ENCODE measurements at places on chromosomes 12 and 14. TPM values are rescaled to one million over a fixed set of nuclear protein-coding genes. Genes with fewer than 3 reads are reported as not detected.

AMN gene
- total RNA-seq = 1.9 TPM

ACRBP gene
- 1.3 TPM for total RNA-seq

PAPLN gene
- total RNA-seq = 6.9 TPM

TAS2R31 gene
- total RNA-seq = 2.3 TPM

KRT7 gene
- total RNA-seq = 8.9 TPM

KCNJ8 gene
- 0.15 TPM for total RNA-seq

TAS2R50 gene
- total RNA-seq = 0.77 TPM

KCNK13 gene
- total RNA-seq = 0.39 TPM

BRF1 gene
- total RNA-seq = 27.0 TPM

- DNase-seq = no peak
- H3K36me3 ChIP-seq = no peaks in the 10 kb centered on the region
- H3K4me1 ChIP-seq = no peaks in the 10 kb centered on the region
- no peak overlapping the region for H3K4me3 ChIP-seq
- no peak overlapping the region for H3K27ac ChIP-seq
Measured at GRCh38 chr12:62976110-62976662, 41.2 kb upstream of the PPM1H start.

GRCh38 chr12:6708960-6709394 is 8.4 kb upstream of the PIANP start:
- no peak overlapping the region for H3K27ac ChIP-seq
- H3K36me3 ChIP-seq = no peaks in the 10 kb centered on the region
- no peak for DNase-seq
- H3K4me3 ChIP-seq = no peak overlapping the region
- no peaks in the 10 kb centered on the region for H3K27me3 ChIP-seq
- H3K4me1 ChIP-seq = no peaks in the 10 kb centered on the region

DNA sequence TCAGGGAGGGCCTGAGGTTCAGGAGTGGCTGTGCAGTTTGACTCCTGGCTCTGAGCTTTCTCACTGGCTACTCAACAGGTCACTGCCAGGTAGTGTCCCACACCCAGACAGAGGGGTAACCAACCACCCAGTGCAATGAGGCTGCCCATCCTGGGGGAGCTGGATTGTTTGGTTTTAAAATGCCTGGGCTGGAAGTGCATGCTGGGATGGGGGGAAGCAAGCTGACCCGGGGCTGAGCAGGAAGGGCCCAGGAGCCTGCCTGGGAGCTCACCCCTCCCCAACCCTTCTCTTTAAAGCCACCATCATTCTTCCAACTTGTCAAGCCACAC is 12.6 kb upstream of the ABHD12B start:
- H3K36me3 ChIP-seq = no peaks in the 10 kb centered on the region
- no peaks in the 10 kb centered on the region for H3K27me3 ChIP-seq
- H3K4me3 ChIP-seq = no peak overlapping the region

GRCh38 chr14:22830443-22831010 is 840 bp downstream of the MRPL52 start:
- no peaks in the 10 kb centered on the region for H3K4me1 ChIP-seq
- H3K27me3 ChIP-seq = no peaks in the 10 kb centered on the region
- no peak for DNase-seq
- no peak overlapping the region for H3K27ac ChIP-seq
- peaks cover 36% of the 10 kb centered on the region for H3K36me3 ChIP-seq
- H3K4me3 ChIP-seq = peak overlapping the region; percentile 96

GRCh38 chr12:102539651-102540553 is 59.5 kb upstream of the IGF1 start:
- no peak overlapping the region for H3K27ac ChIP-seq
- no peak overlapping the region for H3K4me3 ChIP-seq
- DNase-seq = no peak
- no peaks in the 10 kb centered on the region for H3K36me3 ChIP-seq

GRCh38 chr12:9999016-9999415 is at the start of gene CLEC1B:
CLEC1B (minus strand) TSS chr12:9999121; CDS start chr12:9999100, 21 bp downstream.
- DNase-seq = no peak
- H3K4me3 ChIP-seq = no peak within 1 kb of the TSS

GRCh38 chr12:124698211-124698997 is 131.0 kb upstream of the NCOR2 start:
- no peak overlapping the region for H3K27ac ChIP-seq
- H3K4me3 ChIP-seq = no peak overlapping the region
- H3K36me3 ChIP-seq = no peaks in the 10 kb centered on the region

DNA sequence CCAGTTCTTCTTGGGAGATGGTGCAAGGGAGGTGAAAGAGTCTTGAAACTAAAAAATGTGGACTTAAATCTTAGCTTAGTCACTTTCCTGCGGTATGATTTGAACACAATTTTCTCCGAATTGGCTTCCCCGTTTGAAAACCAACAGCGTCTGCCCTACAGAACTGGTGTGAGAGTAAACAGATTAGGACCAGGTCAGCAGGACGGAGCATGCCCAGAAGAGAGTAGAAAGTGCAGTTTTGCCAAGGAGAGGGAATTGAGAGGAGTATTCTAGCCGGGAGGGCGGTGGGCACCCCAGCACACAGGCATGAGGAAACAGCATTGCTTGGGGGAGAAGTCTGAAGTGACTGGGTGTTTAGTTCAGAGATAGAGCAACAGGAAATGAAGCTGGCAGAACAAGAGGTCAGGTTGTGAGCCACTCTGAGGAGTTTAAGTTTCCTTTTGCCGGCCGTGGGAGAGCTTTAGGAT is 927.1 kb downstream of the VRK1 start:
- no peak overlapping the region for H3K27ac ChIP-seq
- H3K36me3 ChIP-seq = 0 out of 2 replicates have a peak, but pooled peaks cover under 1% of the 10 kb centered on the region
- no peak overlapping the region for H3K4me3 ChIP-seq
- no peaks in the 10 kb centered on the region for H3K4me1 ChIP-seq

GRCh38 chr12:22117563-22118237 is 71.7 kb downstream of the CMAS start:
- DNase-seq = no peak
- H3K4me3 ChIP-seq = no peak overlapping the region
- no peaks in the 10 kb centered on the region for H3K36me3 ChIP-seq
- no peaks in the 10 kb centered on the region for H3K4me1 ChIP-seq
- H3K27me3 ChIP-seq = no peaks in the 10 kb centered on the region

- peaks cover 12% of the 10 kb centered on the region for H3K36me3 ChIP-seq
- no peaks in the 10 kb centered on the region for H3K27me3 ChIP-seq
- H3K4me3 ChIP-seq = no peak overlapping the region
Measured at GRCh38 chr12:123696646-123697045, 15.5 kb upstream of the ATP6V0A2 start.

- H3K27me3 ChIP-seq = no peaks in the 10 kb centered on the region
- DNase-seq = no peak
- no peaks in the 10 kb centered on the region for H3K36me3 ChIP-seq
Measured at GRCh38 chr14:84390010-84390409, 1139.9 kb upstream of the FLRT2 start.

GRCh38 chr12:57935331-57935730 is 6.0 kb upstream of the ATP23 start:
- peak overlapping the region; percentile 92 for H3K4me3 ChIP-seq
- no peak overlapping the region for H3K27ac ChIP-seq
- no peaks in the 10 kb centered on the region for H3K4me1 ChIP-seq
- no peaks in the 10 kb centered on the region for H3K27me3 ChIP-seq

- no peak overlapping the region for H3K4me3 ChIP-seq
- H3K27ac ChIP-seq = no peak overlapping the region
- no peaks in the 10 kb centered on the region for H3K36me3 ChIP-seq
- DNase-seq = no peak
- H3K4me1 ChIP-seq = no peaks in the 10 kb centered on the region
- no peaks in the 10 kb centered on the region for H3K27me3 ChIP-seq
Measured at GRCh38 chr12:23662966-23663365, 286.5 kb downstream of the SOX5 start.

GRCh38 chr14:91315844-91316267 is 71.4 kb upstream of the GPR68 start:
- H3K27me3 ChIP-seq = no peaks in the 10 kb centered on the region
- H3K27ac ChIP-seq = no peak overlapping the region
- H3K36me3 ChIP-seq = peaks cover 93% of the 10 kb centered on the region
- no peaks in the 10 kb centered on the region for H3K4me1 ChIP-seq
- DNase-seq = no peak

- no peak overlapping the region for H3K4me3 ChIP-seq
- no peaks in the 10 kb centered on the region for H3K27me3 ChIP-seq
- H3K36me3 ChIP-seq = peaks cover 2% of the 10 kb centered on the region
- no peak overlapping the region for H3K27ac ChIP-seq
- no peaks in the 10 kb centered on the region for H3K4me1 ChIP-seq
- DNase-seq = no peak
Measured at GRCh38 chr12:5756338-5756842, 188.7 kb downstream of the ANO2 start.

- no peak overlapping the region for H3K4me3 ChIP-seq
- H3K4me1 ChIP-seq = no peaks in the 10 kb centered on the region
- no peaks in the 10 kb centered on the region for H3K27me3 ChIP-seq
- no peak overlapping the region for H3K27ac ChIP-seq
- H3K36me3 ChIP-seq = no peaks in the 10 kb centered on the region
Measured at GRCh38 chr12:101077791-101078528, 132.1 kb downstream of the SLC5A8 start.

GRCh38 chr12:123475246-123475703 is 17.3 kb downstream of the SNRNP35 start:
- no peak overlapping the region for H3K27ac ChIP-seq
- no peak for DNase-seq
- H3K4me1 ChIP-seq = no peaks in the 10 kb centered on the region
- no peaks in the 10 kb centered on the region for H3K27me3 ChIP-seq
- H3K36me3 ChIP-seq = peaks cover 21% of the 10 kb centered on the region

GRCh38 chr14:80959496-80959895 is 4.1 kb downstream of the TSHR start:
- H3K4me1 ChIP-seq = no peaks in the 10 kb centered on the region
- no peak overlapping the region for H3K27ac ChIP-seq
- H3K27me3 ChIP-seq = peaks cover 4% of the 10 kb centered on the region
- H3K4me3 ChIP-seq = no peak overlapping the region

DNA sequence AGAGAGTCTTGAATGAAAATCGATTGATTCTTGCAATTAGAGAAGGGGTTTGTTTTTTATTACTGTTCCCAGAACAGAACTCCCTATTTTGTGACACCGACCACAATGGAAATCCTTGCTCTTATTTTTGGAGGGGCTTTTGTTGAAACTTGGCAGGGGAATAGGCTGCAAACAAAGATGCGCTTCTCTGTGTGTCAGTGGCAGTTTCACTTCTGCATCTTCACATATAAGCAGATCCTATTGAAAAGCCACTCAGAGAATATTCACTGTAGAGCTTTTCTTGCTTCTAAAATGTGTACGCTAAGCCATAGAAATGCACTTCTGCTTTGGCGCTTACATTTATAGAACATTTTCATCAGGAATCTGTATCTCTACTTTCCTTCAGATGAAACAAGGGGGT is 1822.4 kb upstream of the SEL1L start:
- H3K4me1 ChIP-seq = no peaks in the 10 kb centered on the region
- no peaks in the 10 kb centered on the region for H3K36me3 ChIP-seq
- no peak overlapping the region for H3K4me3 ChIP-seq
- no peak for DNase-seq
- no peak overlapping the region for H3K27ac ChIP-seq

- no peak overlapping the region for H3K4me3 ChIP-seq
- no peaks in the 10 kb centered on the region for H3K27me3 ChIP-seq
- no peaks in the 10 kb centered on the region for H3K4me1 ChIP-seq
- DNase-seq = no peak
- no peak overlapping the region for H3K27ac ChIP-seq
- no peaks in the 10 kb centered on the region for H3K36me3 ChIP-seq
Measured at GRCh38 chr12:68529466-68529865, 81.2 kb upstream of the RAP1B start.

- DNase-seq = no peak
- H3K36me3 ChIP-seq = peaks cover 85% of the 10 kb centered on the region
- H3K4me3 ChIP-seq = no peak overlapping the region
- H3K27me3 ChIP-seq = no peaks in the 10 kb centered on the region
Measured at GRCh38 chr14:64213853-64214570, 80.2 kb downstream of the ESR2 start.

DNA sequence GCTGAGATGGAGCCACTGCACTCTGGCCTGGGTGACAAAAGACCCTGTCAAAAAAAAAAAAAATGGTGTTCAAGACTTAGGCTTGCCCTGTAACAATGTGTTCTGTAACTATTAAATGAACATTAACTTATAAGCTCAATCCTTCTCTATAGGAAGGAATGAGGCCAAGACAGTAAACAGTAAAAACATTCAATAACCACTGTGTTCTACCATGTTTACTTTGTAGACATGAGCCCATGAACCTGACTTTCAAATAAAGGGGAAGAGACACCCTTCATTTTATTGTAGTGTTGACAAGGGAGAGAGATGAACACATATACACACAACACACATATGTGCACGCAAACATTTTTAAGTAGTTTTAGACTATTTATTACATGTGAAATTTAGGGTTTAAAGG is 20.1 kb upstream of the RASSF3 start:
- H3K4me1 ChIP-seq = no peaks in the 10 kb centered on the region
- DNase-seq = no peak
- no peaks in the 10 kb centered on the region for H3K27me3 ChIP-seq
- H3K27ac ChIP-seq = no peak overlapping the region
- H3K36me3 ChIP-seq = no peaks in the 10 kb centered on the region
- no peak overlapping the region for H3K4me3 ChIP-seq

DNA sequence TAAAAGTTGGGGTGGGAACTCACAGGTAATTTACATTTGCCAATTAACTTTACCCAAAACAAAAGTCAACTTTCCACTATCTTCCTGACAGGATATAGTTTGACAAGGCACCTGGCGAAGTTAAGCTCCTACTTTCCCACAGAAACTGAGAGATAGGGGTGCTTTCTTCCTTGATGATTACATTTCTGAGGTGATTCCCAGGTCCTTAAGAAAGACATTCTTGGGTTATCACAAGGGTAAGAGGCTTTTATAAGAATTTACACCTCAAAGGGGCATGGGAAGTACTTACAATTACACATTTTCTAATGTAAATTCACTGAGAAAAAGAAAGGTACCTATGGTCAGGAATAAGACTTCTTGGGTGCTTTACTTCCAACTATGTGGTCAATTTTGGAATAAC is 660.9 kb upstream of the MGAT4C start:
- no peaks in the 10 kb centered on the region for H3K27me3 ChIP-seq
- no peak overlapping the region for H3K27ac ChIP-seq
- no peak overlapping the region for H3K4me3 ChIP-seq
- peaks cover 9% of the 10 kb centered on the region for H3K36me3 ChIP-seq

DNA sequence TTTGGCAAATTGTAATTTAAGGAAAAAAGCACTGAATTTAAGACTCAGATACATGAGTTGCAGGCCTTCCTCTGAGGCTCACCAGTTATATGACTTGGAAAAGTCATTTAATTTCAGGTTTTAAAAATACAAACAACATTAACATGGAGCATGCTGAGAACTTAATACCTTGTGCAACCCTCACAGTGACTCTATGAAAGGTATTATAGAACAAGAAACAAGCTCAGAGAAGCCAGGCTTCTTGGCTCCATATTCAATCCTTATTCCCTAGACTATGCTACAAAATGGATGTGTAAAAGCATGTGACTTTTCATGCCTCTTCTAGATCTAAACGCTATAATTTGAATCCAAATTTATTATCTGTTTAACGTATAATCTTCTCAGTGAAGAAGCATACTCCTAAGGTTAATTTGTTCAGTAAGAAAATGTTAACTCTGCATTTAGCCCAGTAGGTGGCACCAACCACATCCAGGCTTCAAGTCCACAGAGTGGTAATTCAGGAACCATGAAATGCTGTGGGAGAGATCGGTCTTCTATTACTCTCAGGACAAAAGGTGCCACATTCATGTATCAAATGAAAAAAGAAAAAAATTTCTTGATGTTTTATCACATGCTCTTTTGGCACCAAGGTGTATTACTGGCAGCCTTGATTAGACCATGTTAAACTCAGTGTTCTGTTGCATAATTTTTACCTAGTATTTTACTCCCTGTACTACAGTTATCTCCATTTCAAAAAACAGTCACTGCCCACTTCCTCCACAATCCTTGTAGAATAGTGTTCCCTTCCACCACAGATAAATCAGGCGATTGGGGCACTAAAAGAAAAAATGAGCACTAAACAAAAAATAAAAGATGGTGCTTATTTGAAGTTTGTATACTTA is 9.3 kb downstream of the CCDC196 start:
- no peaks in the 10 kb centered on the region for H3K36me3 ChIP-seq
- H3K27me3 ChIP-seq = no peaks in the 10 kb centered on the region
- no peak overlapping the region for H3K4me3 ChIP-seq
- no peak overlapping the region for H3K27ac ChIP-seq
- peak; percentile 31 for DNase-seq

All from H9 (cell line).